ENCODE measurements at places on chromosomes 3 and 15.

- no peak for DNase-seq
Observed at GRCh38 chr3:98875535-98875934, 26.0 kb downstream of the DCBLD2 start.

DNA sequence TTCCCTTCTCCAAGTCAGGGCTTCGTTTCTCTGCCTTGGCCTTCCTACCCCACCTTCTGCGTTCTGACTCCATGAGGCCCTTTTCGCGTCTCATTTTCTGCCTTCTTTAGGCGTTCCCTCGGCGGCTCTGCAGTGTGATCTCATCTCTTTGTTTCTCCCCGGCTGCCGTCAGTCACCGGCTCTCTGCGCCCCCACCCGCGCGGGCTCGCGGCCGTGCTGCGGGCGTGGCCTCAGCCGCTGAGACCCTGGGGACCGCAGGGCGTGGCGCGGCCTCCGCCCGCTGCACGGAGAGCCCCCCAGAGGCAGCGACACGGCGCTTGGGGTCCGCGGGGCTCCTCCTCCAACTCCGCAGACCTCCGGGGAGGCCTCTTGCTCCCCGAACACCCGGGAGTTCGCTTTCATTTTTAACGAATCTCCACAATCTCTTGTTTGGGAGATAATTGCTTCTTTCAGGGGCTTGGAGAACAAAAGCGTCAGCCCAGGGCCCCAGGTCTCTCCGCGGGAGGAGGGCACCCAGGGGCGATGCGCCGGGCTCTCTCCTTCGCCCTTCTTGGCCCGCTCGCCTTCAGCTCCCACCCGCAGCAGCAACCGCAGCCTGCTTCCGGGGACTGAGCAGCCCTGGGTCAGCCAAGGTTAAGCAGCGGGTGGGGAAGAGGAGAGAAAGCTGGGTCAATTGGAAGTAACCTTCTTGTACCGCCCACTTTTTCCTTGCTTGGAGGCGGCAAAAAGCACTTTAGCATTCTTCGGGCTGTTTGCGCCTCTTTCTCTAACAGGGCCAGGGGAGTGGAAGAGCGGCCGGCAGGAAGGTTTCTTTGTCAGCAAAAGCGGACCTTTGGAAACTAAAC lies 35.2 kb downstream of the GAP43 start:
- peak; percentile 49 for DNase-seq

GRCh38 chr3:53630547-53630946 lies 136.1 kb downstream of the CACNA1D start:
- DNase-seq, result no peak

- DNase-seq, result no peak
Observed at GRCh38 chr3:161266731-161267150, 45.6 kb downstream of the NMD3 start.

- no peak for DNase-seq
Observed at GRCh38 chr3:72489901-72490300, 358.3 kb downstream of the SHQ1 start.

- no peak for DNase-seq
Observed at GRCh38 chr15:60091157-60091556, 87.0 kb downstream of the FOXB1 start.

- DNase-seq, result peak; percentile 22
Observed at GRCh38 chr15:85380812-85381642, 624 bp downstream of the AKAP13 start.

DNA sequence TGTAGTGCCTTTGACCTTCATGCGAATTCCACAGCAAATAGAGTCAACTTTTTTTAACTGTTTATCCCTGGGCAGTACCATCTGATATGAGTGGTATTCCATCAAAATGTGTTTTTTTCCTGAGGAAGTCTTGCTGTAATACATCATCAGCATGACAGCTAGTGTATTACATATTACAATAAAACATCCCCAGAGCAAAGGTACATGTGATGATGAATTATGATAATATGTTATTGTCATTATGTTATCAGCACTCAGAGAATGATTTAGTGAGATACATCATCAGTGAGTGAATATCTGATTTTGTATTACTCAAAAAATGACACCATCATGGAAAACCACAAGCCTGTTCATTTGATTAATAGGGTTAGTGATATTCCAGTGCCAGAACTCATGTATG lies 69.7 kb upstream of the ARL6 start:
- no peak for DNase-seq

GRCh38 chr3:186209810-186210752 lies 101.2 kb upstream of the ETV5 start:
- DNase-seq, result no peak

DNA sequence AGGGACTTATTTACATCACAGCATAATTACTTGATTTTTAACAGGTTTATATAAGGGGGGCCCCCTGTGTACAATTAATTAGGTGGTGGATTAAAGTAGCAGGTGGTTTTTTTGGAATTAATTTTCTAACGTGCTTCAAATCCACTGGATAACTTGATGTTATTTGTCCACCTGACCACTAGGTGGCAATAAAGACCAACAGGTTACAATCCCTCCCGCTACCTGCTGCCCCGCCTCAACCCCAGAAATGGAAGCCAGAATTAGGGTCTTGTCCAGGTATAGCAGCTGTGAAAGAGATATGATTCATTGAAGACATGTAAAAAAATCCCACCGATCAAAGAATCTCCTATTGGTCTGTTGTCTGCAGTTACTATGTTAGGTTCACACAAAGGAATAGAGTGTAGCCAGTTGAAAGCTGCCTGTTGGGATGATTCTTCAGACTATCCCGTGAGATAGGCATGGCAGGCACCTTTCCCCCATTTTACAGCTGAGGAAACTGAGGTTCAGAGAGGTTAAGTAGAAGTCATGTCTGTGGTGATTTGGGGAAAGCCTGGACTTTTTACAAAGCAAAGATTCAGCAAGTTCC lies 44.0 kb downstream of the MFSD1 start:
- no peak for DNase-seq

DNA sequence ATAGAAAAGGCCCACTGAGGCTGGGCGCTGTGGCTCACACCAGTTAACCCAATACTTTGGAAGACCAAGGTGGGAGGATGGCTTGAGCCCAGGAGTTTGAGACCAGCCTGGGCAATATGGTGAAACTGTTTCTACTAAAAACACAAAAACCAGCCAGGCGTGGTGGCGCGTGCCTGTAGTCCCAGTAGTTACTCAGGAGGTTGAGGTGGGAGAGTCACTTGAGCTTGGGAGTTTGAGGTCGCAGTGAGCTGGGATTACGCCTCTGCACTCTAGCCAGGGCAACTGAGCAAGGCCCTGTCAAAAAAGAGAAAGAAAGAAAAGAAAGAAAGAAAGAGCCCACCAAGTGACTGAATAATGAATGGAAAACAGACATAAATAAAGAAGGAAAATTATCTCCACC lies 32.0 kb downstream of the TAMM41 start:
- DNase-seq, result no peak

GRCh38 chr3:188229177-188229576 lies 75.2 kb downstream of the LPP start:
- DNase-seq, result no peak

DNA sequence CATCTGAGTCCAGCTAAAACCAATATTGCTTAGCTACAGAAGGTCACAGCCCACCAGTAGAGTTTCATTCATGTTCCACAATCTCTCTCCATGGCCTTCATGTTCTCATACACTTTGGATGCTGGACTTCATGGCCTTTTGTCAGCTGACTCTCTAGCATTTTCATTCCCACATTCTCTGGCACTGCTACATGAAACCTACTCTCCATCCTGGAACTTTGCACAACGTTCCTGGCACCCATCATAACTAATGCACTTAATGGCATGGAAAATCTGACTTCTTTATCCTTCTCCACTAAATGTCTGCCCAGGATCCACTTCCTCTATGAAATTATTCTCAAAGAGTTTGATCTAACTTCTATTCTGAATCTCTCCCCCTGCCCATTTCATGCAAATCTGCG lies 56.9 kb downstream of the SLC9A9 start:
- DNase-seq, result no peak

DNA sequence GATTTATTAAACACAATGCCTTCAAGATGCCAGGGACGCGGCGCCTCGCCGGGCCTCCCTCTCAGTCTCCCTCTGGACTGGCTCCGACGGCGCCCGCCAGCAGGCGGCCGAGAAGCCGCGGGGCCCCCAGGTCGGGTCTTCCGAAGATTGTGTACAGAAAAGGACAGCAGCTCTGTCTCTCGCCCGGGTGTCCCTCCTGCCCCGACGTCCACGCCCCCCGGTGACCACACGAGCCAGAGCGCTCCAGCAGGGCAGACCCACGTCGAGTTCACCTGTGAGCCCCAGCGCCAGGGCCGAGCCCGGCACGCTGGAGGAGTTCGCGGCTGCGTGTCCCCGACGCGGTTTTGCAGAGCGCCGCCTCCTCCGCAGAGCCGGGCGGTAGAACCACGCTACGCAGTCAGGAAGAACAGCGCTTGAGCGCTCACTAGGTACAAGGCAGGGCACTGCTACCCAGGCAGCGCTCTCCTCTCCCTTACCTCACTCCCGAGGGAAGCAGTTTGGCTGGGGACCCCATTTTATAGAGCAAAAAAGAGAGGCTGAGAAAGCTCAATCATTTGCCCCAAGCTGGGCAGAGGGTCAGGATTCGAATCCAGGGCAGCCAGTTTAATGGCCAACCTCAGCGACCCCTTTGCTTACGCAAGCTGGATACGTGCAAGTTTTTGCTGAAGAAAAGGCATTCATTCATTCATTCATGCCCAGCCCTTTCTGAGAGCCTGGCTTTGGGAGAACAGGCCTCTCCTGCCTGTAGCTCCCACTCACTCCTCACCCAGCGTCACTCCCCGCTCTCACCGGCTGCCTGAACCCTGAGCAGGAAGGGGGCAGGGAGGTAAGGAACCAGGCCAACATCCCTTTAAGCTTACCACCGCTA lies 3.0 kb upstream of the TLE3 start:
- DNase-seq, result peak; percentile 49

- no peak for DNase-seq
Observed at GRCh38 chr3:123344175-123344906, 104.5 kb downstream of the ADCY5 start.

DNA sequence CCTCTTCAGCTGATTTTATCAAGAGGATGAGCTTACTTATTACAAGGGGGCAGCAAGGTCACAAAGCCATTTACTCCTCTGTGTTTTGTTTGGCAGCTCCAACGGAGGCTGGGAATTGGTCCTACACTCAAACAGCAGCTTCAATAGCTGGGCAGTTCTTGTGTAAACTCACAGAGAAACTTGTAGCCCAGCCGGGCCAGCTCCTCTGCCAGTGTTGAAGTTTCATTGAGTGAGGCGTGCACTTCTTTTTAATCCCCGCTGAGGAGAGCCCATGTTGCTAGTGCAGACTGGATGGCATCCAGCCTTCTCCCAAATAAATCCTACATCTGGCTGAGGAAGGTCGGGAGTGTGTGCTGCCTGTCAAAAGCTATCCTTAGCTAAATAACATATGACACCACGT lies 59.5 kb downstream of the BFSP2 start:
- no peak for DNase-seq

DNA sequence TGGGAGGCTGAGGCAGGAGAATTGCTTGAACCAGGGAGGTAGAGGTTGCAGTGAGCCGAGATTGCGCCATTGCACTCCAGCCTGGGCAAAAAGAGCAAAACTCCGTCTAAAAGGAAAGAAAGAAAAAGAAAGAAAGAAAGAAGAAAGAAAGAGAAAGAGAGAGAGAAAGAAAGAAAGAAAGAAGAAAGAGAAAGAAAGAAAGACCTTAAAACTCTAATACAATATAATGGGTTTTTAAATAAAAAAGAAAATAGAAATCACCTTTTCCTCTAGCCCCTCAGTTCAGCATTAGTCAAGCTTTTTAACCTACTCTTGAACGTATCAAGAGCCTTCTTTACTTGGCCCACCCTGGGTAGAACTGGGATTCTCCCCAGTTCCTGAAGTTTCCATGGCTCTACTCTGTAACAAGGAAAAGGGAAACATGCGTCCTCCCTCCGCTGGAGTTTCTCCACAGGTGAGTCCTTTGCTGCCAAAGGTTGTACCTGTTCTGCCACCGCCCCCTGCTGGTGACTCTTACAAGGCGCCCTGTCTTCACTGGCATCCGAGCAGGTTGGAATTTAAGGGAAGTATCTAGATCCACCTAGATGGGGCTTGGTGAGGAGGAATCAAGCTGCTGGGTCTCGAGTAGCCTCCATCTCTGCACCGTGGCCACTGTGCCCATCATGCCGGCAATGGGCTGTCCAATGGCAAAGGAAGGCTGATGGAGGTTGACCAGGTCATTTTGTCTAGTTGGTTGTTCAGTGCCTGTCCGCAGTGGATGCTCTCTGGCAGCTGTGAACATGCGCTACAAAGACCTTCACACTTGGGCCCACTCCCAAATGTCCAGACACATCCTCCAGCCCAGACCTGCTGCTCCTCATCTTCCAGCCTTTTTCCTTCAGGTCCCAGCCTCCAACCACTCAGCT lies 20.6 kb upstream of the EPHB3 start:
- DNase-seq, result peak; percentile 42

DNA sequence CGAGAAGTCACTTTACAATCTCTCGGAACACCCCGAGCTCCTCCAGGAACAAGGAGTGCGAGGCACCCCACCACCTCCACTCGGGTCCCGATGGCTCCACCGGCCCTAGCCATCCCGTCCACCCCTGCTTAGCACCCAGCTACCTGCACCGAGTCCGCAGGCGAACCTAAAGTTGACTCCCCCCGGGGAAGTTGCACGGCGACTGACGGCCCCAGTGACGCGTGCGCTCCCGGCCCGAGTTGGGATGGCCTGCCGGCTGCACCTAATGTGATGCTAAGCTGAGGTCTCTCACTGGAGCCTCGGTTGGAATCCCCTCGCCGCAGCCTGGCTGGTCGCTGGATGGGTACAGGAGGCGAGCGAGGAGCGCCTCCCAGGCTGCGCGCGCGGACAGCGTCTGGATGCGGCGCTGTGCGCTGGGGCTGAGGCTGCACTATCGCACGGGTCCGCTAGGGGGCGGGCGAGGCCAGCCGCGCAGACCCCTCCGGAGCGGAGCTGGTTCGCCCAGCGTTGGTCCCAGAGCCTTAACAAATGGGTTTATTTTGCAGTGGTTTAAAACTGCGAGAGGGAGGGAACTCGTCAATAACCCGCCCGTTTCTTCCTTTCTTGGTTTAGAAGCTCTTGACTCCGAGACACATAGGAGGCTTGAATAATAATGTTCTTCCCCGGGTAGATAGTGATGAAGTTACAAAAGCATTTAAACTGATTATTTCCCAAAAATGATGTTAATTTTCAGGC lies at the start of gene OXTR:
Gene OXTR (minus strand): TSS at position 526 of the 735 bp plus-strand sequence. CDS start 1,426 bp downstream, outside the sequence.
- no peak for DNase-seq

DNA sequence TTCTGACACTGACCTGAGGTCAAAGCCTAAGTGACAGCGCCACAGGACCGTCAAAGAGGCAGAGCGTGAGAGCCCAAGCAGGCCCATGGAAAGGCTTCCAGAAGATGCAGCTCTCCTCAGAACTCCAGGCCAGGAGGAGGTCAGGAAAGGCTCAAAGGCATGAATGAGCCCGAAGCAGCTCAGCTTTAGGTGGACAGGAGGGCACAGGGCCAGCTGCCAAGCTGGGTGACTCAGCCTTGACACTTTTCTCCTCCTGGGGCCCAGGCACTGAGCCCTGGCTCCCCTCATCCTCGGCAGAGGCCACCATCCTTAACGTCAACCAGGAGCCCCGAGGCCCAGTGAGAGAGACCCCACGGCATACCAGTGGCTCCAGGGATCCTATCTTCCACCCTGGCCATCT lies 62.9 kb downstream of the ADCY5 start:
- DNase-seq, result no peak

- peak; percentile 2 for DNase-seq
Observed at GRCh38 chr3:75192146-75192616, 471.9 kb upstream of the FRG2C start.

GRCh38 chr3:42582474-42583070 lies 805 bp upstream of the SEC22C start:
- no peak for DNase-seq
